GF-D8 (cell line): ENCODE measurements at places on chromosomes 7 and 10.

DNA sequence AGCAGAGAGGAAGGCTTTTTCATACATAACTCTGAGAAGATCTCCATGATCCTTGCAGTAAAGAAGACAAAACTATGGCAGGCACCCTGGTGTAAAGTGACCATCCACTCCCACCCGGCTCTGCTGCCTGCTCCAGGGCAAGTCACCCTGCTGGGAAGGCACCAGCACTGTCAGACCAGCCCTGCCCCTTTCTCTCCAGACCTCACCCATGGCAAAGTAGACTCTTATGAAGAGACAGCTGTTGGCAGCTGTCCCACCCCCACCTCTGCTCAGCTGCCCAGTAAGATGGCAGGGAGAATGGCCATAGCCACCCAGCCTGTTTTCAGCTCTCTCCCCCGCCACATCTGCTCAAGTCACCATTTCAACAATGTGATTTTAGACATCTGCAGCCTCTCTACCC is 8.6 kb upstream of the ZMIZ2 start:
- DNase-seq, result no peak

DNA sequence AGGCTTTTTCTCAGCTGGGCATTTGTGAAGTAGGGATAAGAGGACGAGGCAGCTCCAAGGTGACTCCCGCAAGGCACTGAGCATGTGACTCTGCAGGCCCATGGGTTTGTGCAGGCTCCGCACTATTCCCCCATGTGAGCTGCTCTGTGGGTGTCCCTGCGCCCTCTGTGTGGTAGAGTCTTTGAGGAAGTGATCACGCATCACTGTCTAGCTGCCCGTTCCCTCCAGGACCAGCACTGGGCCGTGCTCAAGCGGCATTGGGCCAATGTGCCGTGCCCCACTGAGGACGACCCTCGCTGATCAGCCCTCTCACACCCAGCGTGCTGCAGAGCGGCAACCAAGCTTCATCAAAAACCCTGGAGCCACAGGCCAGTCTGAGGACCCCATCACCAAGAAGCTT is 7.5 kb downstream of the PRKAG2 start:
- DNase-seq, result no peak

- no peak for DNase-seq
Observed at GRCh38 chr7:94620703-94621118, 35.2 kb downstream of the SGCE start.

DNA sequence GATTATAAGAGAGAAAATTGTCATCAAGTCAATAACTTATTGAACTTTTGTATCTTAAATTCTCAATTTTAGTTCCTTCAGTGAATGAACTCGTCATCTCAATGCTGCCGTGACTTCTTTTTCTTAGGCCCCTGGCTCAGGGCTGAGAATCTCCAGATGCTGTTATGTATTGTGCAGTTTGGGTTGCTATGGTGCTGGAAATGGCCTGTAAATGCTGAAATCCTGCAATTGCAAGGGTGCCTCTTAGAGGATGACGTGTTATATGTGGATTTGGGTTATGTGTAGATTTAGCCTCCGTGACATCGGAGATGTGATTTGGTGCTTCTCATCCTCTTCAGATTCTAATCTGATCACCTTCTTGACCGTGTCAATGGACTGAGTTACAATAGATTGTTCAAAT is 55.7 kb upstream of the ZRANB1 start:
- no peak for DNase-seq
